ENCODE measurements at places on chromosomes 16 and 17. TPM values are rescaled to one million over a fixed set of nuclear protein-coding genes. Genes with fewer than 3 reads are reported as not detected.

The KRT34 gene
- not detected for total RNA-seq

GRCh38 chr17:77435272-77436057 lies 294.7 kb downstream of the SEC14L1 start:
- peak overlapping the region; percentile 93 for H3K27ac ChIP-seq
- H3K36me3 ChIP-seq: peaks cover 23% of the 10 kb centered on the region
- H3K4me3 ChIP-seq: peak overlapping the region; percentile 93

The SRL gene
- not detected for total RNA-seq

- H3K4me3 ChIP-seq: no peak overlapping the region
- H3K27ac ChIP-seq: no peak overlapping the region
Measured at GRCh38 chr16:65919145-65919985, 447.1 kb upstream of the CDH5 start.

GRCh38 chr17:43698678-43699437 lies 37.1 kb upstream of the MEOX1 start:
- H3K27ac ChIP-seq: no peak overlapping the region
- H3K36me3 ChIP-seq: no peaks in the 10 kb centered on the region
- no peak for DNase-seq
- no peak overlapping the region for H3K4me3 ChIP-seq
- peaks cover 25% of the 10 kb centered on the region for H3K27me3 ChIP-seq

Measured in activated naive CD8-positive, alpha-beta T cell treated with anti-CD3 and anti-CD28 coated beads, Interleukin-2, amount 10 ng/mL, durations not matched to agents 7 days and 5 days (primary cell).